ENCODE measurements at places on chromosomes 12 and 14.
A peak's percentile ranks its signal among the peaks of the same experiment; 100 is the strongest.

- no peak for DNase-seq
Observed at GRCh38 chr12:106889950-106890626, 65.6 kb upstream of the TMEM263 start.

GRCh38 chr12:33752854-33753253 lies 269.4 kb upstream of the ALG10 start:
- no peak for DNase-seq

GRCh38 chr12:27057543-27057942 lies 24.8 kb downstream of the C12orf71 start:
- DNase-seq = no peak

- DNase-seq = peak; percentile 36
Observed at GRCh38 chr14:60655119-60655897, 6.0 kb upstream of the SIX1 start.

- DNase-seq = no peak
Observed at GRCh38 chr12:122884860-122885259, 11.1 kb downstream of the VPS37B start.

- no peak for DNase-seq
Observed at GRCh38 chr14:93663317-93663716, 125.0 kb downstream of the PRIMA1 start.

DNA sequence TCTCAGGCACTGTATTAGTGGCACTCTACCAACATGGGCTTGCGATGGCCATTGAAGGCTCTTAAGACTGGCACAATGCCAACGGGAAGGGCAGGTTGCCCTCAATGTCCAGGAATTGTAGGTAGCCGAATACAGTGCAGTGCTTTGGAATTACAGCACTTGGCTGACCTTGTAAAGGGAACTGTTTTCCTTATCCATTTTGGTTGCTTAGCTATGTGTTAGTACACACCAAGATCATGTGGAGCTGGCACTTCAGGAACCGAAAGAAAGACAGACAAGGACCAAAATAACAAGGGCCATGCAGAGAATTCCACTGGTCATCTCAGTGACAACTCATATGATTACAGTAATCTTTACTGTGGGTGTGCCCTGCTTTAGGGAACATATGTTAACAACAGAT lies 72.7 kb downstream of the DYRK2 start:
- DNase-seq = no peak

DNA sequence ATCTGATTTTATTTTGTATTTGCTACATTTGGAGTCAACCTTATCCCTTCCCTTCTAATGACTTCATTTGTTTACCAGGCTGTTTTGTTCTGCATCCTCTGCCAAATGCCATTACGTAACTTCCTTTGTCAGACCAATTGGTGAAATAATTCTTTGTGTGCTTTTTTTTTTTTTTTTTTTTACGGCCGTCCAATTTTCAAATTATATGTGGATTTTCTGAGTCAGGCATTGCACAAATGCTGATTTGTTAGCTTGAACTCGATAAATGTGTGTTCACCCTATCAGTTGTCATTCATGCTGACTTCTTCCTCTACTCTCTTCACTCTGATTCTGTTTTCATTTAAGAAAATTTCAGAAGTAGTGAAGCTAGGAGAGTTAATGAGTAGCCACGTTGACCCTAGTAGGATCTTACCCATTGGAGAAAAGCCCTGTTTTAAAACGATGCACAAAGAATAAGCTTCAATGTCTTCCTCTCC lies 386.2 kb downstream of the DIO2 start:
- DNase-seq = no peak

DNA sequence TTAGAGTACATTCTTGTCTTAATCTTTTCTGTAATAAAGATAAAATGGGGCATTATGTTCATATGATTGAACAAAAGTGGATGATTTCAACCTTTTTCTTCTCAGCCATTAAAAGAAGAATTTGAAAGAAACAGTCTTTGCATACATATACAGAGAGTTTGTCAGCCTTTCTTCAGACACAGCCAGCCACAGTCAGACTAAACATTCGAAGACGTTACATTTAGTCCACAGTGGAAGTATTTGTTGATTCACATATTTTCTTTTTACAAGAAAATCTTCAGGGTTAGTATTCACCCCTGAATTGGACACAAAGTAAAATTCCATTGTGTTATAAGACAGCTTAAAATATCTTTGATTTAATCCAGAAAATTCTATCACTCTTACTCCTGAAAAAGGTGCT lies 36.2 kb downstream of the ETV6 start:
- DNase-seq = no peak

DNA sequence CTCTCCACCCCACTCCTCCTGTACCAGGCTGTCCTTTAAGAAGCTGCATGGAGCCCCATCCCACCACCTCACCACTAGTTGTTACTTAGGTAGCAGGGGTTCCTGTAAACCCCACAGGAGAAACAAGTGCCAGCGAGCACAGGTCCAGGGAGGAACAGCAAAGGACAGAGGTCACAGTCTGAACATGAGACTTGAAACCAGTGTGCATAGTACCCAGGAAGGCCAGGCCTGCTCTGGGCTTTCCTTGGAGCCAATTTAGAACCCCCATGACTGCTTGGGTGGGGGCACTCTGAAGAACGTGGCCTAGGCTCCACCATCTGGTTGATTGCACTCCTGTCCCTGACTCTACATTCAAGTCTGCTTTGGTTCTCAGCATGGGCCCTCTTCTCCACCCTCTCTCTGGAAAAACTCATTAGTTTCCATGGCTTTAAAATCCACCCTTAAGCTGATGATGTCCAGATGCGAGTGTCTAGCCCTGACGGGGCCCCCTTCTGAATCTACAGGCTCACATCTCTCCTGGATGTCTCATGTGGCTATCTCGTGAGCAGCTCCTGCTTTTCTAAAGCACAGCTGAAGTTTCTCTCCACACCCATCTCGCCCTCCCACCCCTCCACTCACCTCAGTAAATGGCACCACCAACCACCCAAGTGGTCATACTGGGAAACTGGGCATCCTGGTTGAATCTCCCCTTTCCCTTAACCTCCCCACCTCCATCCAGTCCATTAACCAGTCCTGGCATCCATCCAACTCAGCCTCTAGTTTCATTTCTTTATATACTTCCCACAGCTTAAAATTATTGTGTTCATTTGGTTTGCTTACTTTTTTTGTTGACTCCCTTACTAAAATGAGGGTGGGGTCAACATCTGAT lies 8.4 kb downstream of the KRT3 start:
- DNase-seq = no peak

- no peak for DNase-seq
Observed at GRCh38 chr12:111984820-111985219, 28.1 kb downstream of the TMEM116 start.

- DNase-seq = no peak
Observed at GRCh38 chr14:105064721-105065143, 498 bp downstream of the GPR132 start.

GRCh38 chr12:56078427-56078826 lies 1.5 kb upstream of the ERBB3 start:
- no peak for DNase-seq

DNA sequence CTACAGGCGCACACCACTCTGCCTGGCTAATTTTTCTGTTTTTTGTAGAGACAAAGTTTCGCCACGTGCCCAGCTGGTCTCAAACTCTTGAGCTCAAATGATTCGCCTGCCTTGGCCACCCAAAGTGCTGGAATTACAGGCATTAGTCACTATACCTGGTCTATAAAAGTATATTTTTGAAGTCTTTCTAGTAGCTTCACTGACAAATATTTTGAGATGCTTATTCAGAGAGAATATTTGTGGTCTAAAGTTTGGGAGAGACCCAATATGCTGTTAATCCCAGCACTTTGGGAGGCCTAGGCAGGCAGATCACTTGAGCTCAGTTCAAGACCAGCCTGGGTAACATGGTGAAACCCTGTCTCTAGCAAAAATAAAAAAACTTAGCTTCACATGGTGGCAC lies 22.0 kb upstream of the PPP1R12A start:
- DNase-seq = no peak

GRCh38 chr12:3357950-3358525 lies 133.0 kb upstream of the PRMT8 start:
- DNase-seq = no peak

DNA sequence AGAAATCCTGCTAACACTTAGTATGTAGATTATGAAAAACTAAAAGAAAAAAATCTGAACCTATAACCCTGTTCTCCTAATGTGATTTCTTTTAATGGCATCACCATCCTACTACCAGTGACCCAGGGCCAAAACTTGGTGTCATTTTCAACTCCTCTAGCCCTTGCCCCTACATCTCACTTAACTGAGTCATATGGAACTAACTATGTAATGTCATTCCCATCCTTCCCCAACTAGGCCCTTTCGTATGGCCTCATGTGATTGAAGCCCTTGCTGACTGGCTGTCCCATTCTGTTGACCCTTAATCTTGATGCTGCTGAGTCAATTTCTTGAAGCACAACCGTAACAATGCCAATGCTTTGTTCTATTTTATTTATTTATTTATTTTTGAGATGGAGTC lies 7.6 kb downstream of the DMAC2L start:
- DNase-seq = no peak

GRCh38 chr12:106096376-106096775 lies 42.4 kb downstream of the NUAK1 start:
- DNase-seq = no peak

GRCh38 chr12:52231305-52232202 lies 1.5 kb upstream of the KRT7 start:
- DNase-seq = no peak

- no peak for DNase-seq
Observed at GRCh38 chr12:121611306-121611705, 15.0 kb upstream of the ORAI1 start.

DNA sequence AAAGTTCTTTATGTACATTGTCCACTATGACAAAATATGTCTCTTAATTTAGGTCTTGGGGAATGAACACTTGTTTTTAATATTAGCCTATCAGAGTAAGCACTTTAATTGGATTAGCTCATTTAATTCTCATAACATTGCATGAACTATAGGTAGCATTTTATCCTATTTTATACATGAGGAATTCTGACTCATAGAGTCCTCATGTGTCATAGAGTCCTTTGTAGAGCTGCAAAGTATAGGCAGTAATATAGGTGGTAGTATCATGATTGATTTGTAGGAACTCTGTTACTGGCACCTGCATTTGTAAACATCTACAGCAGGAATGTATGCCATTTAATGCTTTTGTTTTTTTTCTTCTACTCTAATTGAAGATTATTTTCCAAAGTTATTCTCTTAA lies 96.0 kb downstream of the GPHN start:
- no peak for DNase-seq

DNA sequence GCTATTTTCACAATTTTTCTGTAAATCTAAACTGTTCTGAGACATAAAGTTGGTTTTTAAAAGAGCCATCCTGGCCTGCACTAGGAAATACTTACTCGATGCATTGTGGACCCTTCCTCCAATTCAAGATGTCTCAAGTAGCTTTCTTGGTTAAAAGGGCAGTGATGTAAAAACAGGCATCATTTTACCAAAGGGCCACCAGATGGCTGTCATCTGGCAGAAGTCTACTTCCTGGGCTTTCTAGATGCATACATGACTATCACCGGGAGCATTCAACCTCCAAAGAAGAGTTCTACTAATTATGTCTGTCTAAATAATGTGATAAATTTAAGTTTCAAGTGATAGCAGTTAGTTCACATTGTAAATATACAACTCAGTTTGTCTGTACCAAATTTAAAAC lies 96.8 kb upstream of the FRMD6 start:
- no peak for DNase-seq
